ENCODE measurements at places on chromosomes 2 and 18.

- no peak for DNase-seq
Measured at GRCh38 chr18:61466736-61467135, 133.5 kb downstream of the CDH20 start.

DNA sequence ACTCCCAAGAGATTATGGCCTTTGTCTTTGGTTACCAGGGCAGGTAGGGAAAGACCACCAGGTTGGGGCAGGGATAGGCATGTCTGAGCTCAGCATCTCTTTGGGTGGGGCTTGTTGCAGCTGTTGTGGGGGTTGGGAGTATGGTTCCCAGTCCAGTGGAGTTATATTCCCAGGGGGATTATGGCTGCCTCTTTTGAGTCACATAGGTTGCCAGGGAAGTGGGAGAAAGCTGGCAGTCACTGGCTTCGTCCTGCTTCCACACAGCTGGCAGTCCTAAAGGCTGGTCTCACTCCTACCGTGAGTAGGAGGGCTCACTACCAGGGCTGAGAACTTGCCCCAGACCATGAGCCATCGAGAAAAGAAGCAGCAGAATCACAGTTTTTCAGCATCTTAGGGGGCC is 79.1 kb downstream of the LYPD6 start:
- no peak for DNase-seq

DNA sequence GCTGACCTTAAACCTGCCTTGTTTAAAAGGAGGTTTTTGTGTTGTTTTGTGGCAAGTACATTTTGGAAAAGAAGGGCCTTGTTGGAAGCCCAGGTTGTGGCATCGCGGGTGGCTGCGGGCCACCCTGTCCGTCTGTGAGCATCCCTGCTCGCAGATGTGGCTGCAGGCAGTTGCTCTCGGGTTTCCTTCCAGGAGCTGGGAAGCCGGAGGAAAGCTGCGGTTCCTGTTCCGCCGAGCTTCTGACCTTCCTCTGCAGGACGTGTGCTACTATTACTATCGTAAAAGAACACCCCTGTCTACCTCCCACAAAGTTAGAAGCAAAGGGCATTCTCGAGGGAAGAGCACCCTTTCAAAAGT is 766 bp downstream of the MFF start:
- no peak for DNase-seq

GRCh38 chr2:64204703-64205102 is 60.5 kb upstream of the PELI1 start:
- no peak for DNase-seq

DNA sequence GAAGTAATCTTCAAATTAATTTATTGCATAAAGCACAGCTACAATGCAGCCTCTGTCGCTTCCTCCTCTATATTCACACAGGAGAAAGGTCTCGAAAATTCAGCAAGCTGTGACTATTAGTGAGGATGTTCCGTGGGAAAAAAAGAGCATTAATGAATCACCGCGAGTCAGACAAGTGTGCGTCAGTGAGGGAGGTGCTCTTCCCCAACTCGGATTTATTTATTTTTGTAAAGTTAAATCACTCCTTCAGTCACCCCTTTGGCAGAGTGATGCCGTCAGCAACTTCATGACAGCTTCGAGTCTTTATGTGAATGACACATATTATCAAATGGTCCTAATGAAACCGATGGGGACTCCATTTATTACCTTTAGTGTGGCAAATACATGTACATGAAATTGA is 648.9 kb upstream of the SALL3 start:
- no peak for DNase-seq

DNA sequence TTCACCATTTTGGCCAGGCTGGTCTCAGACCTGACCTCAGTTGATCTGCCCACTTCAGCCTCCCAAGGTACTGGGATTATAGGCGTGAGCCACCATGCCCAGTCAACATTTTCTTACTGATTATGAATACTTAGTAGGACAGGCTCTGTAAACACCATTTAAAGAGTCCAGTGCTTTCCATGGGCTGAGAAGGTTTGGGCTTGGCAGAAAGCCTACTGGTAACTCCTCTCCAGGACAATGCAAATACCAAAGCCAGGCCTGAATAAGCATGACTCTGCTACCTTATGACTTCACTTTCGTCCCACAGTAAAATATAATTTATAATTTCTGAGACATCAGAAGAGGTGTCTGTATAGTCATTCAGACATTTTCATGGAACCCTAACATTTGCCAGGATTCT is 60.2 kb upstream of the FAM117B start:
- no peak for DNase-seq

DNA sequence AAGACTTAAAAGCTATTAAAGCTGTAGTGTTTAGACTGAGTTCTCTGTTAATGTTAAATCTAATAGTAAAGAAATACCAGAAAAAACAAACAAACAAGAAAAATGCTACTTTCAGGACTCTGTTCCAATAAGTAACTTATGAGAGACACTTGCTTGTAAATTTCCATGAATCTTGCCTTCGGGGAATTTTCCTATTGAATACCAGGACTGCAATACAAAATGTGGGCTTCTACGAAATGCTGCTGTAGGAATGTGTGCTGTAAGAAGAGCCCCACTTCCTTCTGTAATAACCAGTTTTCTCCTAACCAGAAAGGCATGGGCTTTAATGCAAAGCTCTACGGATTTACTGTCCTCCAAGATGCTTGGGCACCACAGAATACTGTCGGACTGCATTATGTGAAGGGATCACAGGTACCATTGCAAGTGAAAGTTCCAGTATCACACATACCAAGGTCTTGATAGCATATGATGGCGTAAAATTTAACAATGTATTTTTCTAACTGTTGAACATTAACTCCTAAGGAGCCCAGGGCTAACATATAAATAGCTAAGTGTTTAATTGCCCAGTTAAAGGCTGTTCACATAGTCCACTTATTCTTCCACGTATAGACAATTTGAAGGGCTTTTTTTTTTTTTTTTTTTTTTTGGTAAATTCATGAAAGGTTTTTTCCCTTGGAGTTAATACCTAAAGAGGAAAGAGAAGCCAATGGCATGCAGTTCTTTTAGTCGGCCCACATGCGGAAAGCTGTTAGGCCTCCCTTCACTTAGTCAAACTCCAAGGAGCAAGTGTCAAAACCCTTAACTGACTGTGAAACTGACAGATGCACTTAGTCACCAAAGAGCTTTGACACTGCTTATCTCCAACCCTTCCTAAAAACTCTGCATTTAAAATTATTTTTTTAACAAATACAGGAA is 564.0 kb upstream of the POU3F3 start:
- no peak for DNase-seq

DNA sequence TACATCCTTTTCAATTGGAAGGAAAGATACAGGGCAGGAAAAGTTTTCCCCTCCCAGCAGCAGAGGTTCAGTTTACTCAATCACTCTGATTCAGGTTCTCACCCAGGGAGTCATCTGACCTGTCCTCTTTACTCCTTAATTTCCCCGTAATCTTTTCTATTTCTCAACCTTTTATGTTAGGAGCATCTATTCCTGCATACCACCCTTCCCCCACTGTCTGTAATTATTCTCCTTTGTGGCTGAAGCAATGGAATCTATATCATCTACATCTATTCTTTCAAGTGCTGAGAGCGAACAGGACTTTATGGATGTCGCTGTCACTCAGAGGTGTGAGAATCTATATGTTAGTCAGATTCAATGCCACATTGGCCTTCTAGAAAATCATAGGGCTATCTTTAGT is 175.2 kb downstream of the NOL4 start:
- DNase-seq = no peak

- DNase-seq = no peak
Measured at GRCh38 chr2:42639340-42640077, 71.1 kb downstream of the MTA3 start.

- no peak for DNase-seq
Measured at GRCh38 chr18:66553824-66554223, 50.1 kb downstream of the CDH19 start.

- no peak for DNase-seq
Measured at GRCh38 chr2:117127680-117128079, 686.8 kb upstream of the DDX18 start.

- DNase-seq = no peak
Measured at GRCh38 chr2:197641666-197642065, 33.7 kb downstream of the RFTN2 start.

- DNase-seq = no peak
Measured at GRCh38 chr2:143839456-143839855, 680.5 kb downstream of the ZEB2 start.

GRCh38 chr2:64838817-64839216 is 150.4 kb upstream of the SLC1A4 start:
- no peak for DNase-seq

DNA sequence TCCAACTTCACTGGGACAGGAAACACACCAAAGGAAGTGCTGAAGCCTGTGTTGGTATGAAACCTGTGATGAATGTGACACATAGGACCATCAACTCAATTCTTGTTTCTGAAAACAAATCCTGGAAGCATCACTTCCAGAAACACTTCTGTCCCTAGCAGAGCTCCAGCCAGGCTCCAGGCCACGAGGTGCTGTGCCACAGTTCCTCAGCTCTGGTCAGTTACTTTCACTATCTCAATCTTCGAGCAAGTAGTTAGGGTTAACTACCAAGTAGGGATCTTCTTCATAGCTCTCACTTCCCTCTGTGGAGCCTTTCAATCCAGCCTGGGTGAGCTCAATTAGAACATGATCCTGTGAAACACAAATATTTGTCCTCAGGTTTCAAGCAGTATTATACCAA is 3.6 kb upstream of the LCT start:
- DNase-seq = no peak

DNA sequence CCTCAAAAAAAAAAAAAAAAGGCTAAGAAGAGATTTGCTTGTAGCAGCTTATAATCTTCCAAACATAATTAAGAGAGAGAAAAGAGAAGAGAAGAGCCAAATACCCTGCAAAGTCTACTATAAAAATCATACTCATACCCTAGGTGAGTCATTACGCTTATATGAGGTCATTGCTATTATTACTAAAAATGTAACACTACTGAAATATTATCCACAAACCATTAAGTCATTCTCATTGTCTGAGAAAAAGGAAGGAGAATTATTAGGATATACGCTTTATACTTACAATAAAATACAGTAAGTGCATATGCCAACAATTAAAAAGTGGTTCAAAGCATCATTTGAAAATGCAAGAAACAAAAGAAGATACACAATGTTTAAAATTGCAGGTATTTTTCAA is 66.5 kb downstream of the COLEC12 start:
- DNase-seq = no peak

DNA sequence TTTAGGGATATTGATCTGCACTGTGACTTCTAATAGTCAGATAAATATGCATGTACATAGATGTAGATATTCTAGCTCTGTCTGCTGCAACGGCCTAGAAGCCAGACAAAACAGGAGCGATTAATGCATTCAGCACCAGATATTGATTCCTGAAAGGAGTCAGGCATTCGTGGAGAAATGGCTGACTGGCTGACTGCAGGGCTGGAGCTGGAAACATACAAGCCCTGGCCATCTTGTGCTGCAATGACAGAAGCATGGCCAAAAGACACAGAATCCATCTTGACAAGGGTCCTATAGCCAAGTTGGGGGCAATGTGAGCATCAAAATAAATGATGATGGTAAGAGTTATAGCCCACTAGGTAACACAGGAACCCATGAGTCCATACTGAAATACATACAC is 231.5 kb upstream of the KLHL29 start:
- DNase-seq = no peak

- DNase-seq = peak; percentile 15
Measured at GRCh38 chr18:76801567-76802505, 20.5 kb upstream of the ZNF236 start.

DNA sequence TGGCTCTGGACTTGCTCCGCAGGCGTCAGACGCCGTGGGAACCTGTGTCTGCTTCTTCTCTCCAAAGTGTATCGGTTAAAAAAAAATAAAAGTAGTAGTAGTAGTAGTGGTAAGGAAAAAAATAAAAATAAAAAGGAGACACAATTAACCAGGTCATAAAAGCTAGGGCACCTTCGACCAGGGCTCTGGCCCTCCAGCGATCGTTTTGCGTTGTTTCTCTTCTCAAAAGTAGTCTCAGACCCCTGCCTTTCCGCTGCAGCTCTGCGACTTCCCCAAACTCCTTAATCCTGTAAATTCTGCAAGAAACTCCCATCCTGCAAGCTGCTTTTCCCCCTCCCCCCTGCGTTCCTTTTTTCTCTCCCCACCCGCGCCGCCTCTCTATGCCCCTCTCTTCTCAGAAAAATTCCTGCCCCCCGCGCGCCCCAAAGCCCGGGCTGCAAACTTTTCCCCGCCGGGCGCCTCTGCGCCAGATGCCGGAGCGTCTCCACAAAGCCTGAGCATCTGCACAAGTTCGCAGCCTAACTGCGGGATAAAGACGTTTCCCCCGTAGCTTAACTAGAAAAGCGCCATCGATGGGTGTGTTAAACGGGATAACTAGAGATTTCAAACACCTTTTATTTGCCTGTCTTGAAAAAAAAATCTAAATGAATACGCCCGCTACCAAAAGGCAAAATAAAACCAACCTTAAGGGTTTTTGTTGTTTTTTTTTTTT is 1.8 kb upstream of the SALL3 start:
- DNase-seq = no peak

DNA sequence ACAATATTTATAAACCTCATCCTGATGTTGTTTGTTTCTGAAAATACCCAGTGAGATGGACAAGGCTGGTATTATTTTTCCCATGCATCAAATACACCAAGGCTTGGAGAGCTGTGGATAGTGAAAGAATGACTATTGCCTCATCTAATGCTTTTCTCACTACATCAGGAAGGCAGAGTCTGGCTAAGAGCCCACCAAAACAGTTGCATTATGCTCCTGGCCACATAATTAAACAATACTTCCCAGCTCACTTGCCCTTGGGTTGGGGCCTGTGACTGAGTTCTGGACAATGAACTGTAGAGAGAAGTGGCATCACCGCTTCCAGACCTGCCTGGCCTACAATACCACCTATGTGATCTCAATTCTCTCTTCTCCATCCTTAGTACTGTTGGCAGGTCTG is 46.4 kb upstream of the REEP1 start:
- DNase-seq = no peak

- DNase-seq = no peak
Measured at GRCh38 chr2:241678784-241679540, 7.7 kb downstream of the DTYMK start.

GRCh38 chr2:191018643-191019119 is 4.7 kb upstream of the STAT1 start:
- DNase-seq = no peak

DNA sequence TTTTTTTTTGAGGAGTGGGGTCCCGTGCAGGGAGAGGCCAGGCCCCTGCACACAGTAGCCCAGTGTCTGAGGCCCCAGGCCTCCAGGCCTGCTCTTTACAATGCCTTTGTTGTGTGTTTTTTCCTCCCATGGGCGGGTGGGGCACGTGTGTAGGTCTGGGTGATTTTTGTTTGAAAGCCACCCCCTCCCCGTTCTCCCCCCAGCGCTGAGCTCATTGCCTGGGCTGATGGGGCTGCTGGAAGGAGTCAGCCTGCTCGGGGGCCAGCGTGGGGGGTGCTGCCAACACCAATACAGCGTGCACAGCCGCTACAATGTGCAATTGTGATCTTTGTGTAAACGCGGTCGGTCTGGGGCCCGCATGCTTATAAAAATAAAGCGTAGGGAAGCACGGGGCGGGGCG is 142.7 kb downstream of the DYSF start:
- no peak for DNase-seq

GRCh38 chr2:149648282-149649030 is 60.9 kb upstream of the MMADHC start:
- DNase-seq = no peak

Measured in stimulated activated CD8-positive, alpha-beta memory T cell treated with anti-CD3 and anti-CD28 coated beads, Interleukin-15, amount 100 ng/mL, for 1 hour (primary cell).